ENCODE measurements at places on chromosomes 2 and 18.

- no peak for DNase-seq
Measured at GRCh38 chr18:59060551-59060950, 79.1 kb upstream of the SEC11C start.

GRCh38 chr2:33426666-33427231, 49.7 kb upstream of the RASGRP3 start:
- DNase-seq, result no peak

GRCh38 chr2:168401048-168401556, 55.0 kb upstream of the CERS6 start:
- no peak for DNase-seq

DNA sequence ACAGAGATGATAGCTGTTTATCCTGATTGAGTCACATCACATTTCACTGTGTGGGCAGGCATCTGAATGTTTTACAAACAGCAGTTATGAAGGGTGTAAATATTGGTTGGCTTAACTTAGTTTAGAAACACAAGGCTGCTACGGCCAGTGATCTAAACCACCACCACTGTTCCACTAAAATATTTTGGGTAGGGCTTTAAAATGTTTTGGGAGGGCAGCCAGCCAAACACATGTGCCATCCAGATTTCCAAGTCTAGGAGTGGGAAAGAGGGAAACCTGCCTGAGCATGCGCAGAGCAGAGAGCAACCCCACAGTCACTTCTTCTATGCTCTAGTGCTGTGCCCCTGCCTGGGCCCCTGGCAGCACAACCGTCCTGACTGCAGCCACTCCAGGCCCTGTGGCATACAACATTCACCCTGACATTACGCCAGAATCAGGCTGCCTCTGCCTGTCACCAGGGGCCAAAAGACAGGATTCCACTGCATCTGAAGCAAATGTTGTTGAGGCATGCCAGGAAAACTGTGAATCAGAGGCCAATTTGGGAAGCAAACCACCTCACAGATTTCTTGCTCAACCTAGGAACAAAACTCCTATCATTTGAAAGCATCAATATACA, 74.8 kb upstream of the COL5A2 start:
- DNase-seq, result no peak

DNA sequence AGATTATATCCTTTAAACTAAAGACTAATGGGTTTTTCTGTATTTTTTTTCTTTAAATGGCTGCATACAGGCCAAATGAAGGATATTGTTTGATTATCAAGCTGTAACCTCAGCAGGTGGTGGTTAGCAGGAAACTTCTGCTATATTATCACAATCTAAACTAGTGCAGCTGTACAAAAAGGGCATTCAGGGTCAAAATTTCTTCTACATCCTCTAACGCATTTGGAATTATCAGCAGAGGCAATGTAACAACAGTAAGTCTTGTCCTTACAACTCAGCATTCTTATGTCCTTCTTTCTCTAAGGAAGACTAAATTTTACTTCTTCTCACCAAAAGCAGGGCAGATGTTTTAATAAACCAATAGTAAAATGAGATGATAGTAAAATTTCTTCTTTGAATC, 135.8 kb upstream of the FN1 start:
- no peak for DNase-seq

- DNase-seq, result no peak
Measured at GRCh38 chr2:95323347-95324155, 26.4 kb downstream of the KCNIP3 start.

GRCh38 chr2:98091738-98092137, 4.8 kb downstream of the VWA3B start:
- no peak for DNase-seq

DNA sequence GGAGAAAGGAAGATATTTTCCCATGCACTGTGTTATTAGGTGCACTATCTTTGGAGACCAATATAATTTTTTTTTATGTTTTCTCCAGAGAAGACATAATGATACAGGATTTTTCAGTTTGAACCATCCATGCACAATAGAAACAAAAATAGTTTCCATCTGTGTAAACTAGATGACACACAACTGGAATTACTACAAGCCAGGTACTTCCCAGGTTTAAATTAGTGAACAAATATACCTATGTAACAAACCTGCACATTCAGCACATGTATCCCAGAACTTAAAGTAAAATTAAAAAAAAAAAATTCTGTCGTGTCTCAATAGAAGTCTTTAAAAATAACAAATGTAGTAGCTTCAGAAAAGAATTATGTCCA, 1616.8 kb upstream of the ACVR2A start:
- DNase-seq, result no peak

DNA sequence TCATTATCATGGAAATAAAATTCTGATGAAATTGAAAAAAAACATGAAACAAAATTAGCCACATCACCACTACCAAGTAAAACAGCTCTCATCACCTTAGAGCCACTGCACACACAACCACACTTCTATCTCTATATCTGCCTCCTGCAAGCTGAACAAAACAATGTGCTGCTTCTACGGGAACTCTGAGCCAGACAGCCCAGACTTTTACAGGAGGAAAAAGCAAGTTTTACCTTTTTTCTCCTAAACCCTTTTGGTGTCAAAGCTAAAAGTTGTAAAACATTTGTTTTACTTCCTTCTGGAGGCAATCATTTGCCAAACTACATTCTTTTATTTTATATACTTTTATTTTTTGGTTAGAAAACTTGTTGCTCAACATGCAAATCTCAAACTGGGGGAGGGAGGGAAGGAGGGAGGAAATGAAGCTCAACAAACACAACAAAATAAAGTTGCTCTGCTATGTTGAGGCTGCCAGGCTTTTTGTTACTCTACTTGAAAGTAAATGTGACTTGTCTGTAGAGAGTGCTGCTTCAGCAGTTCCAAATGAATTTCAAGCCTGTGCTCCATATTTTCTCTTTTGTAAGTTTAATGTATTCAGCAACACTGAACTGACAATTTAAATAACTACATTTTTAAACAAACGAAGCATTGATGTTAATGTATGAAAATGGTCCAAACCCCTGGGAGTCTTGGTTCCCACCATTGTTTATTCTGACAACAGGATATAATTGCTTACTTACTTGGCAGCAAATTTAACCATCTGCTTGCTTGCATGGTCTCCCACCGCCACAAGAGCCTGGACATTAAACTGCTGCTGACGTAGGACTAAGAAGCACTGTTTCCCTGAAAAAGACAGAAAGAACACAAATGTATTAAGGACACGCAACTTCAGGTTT, 24.5 kb downstream of the DARS1 start:
- DNase-seq, result no peak

GRCh38 chr2:68809324-68810240, 61.6 kb downstream of the BMP10 start:
- no peak for DNase-seq
